ENCODE measurements at places on chromosomes 7 and 10. TPM values are rescaled to one million over a fixed set of nuclear protein-coding genes. Genes with fewer than 3 reads are reported as not detected.
A peak's percentile ranks its signal among the peaks of the same experiment; 100 is the strongest.

The LRMDA gene
- 18.5 TPM for total RNA-seq

GRCh38 chr7:130481898-130482297, 10.0 kb upstream of the MEST start:
- no peak for DNase-seq
- no peaks in the 10 kb centered on the region for H3K36me3 ChIP-seq
- H3K27ac ChIP-seq, result no peak overlapping the region
- H3K4me3 ChIP-seq, result no peak overlapping the region

DNA sequence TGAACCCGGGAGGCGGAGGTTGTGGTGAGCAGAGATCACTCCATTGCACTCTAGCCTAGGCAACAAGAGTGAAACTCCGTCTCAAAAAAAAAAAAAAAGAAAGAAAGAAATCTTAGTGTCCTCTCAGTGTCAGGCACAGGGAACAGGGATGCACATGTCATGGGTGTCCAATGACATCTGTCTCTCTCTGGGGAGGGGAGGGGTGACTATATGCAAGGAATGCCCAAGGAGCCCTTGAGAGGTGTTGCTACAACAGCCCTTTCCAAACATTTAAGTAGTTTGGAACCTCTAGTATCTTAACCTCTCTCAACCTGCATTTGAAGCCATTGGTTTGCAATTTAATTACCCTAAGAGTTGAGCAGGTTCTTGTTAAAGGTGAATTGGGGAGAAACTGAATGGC, 28.9 kb downstream of the PDLIM1 start:
- no peak for DNase-seq
- H3K27me3 ChIP-seq, result no peaks in the 10 kb centered on the region
- H3K4me3 ChIP-seq, result no peak overlapping the region

- no peak overlapping the region for H3K27ac ChIP-seq
- H3K36me3 ChIP-seq, result no peaks in the 10 kb centered on the region
- H3K27me3 ChIP-seq, result no peaks in the 10 kb centered on the region
- H3K4me3 ChIP-seq, result no peak overlapping the region
Observed at GRCh38 chr7:24921362-24921679, 58.7 kb downstream of the OSBPL3 start.

DNA sequence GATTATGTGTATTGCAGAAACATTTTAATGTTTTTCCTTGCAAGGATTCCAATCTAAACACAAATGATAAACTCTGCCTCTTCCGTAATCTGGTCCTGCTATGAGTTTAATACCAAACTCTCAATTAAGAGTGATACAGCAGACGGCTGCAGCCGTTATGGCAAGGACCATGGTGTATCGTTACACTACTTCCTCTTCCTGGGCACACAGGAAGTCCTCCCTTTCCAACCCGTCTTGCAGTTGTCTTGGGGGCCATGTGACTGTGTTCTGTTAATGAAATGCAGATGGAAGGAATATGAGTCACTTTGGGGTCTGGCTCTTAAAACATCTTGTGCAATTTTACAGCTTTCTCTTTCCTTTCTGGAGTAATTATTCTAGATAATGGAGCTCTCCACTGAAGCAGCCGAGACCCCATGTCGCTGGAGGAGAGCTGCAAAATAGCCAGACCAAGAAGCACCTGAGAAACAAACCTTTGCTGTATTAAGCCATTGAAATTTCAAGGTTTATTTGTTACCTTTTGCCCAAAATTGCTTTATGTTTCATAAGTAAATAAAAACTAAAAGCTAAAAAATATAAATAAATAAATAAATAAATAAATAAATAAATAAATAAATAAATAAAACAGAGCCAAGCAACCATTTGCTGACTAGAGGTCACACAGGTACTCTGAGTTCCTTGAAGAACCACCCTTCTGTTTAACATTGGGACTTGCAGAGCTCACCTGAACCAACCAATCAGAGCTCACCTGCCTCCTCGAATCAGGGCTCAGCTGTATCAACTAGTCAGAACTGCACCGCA, 74.7 kb downstream of the FRMPD2 start:
- no peak overlapping the region for H3K4me3 ChIP-seq
- no peaks in the 10 kb centered on the region for H3K36me3 ChIP-seq
- H3K4me1 ChIP-seq, result peaks cover 7% of the 10 kb centered on the region

DNA sequence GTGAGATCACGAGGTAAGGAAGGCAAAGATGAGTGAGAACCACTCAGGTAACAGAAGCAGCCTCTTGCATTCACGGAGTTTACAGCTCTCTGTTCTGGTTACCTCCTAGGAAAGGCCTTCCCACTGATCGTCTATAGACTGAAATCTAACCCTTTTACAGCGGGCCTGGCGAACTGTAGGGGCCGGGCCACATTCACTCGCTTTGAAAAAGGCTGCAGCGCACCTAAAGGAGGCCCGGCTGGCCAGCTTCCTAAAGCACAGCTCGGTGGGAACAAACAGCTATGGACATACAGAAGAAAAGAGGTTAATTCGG, 565 bp downstream of the ATP5MK start:
- H3K4me1 ChIP-seq, result peaks cover 7% of the 10 kb centered on the region
- H3K27ac ChIP-seq, result peak overlapping the region; percentile 96
- peak overlapping the region; percentile 91 for H3K4me3 ChIP-seq
- H3K27me3 ChIP-seq, result no peaks in the 10 kb centered on the region
- H3K36me3 ChIP-seq, result peaks cover 3% of the 10 kb centered on the region
- DNase-seq, result no peak
